ENCODE measurements at places on chromosomes 1 and 21.

- no peak for DNase-seq
Measured at GRCh38 chr1:6391951-6392808, 1.4 kb downstream of the ACOT7 start.

DNA sequence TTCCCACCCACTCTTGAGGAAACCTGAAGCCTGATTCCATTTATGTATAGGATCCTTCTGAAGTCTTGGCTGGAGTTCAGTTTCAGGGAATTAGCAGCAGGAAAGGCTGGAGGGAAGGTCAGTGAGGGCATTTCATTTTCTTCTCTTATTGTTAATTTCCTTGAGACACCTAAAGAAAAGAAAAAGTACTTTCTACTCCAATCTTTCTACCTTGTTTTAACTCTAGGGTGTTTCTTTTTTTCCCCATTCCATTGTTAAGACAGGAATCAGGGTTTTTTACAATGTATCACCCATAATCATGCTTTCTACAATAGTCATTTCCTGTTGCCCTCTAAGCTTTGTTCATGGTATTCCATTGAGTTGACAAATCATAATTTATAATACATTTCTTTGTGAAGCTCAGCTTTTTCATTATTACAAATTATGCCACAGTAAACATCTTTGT, 27.4 kb downstream of the SNRPE start:
- no peak for DNase-seq

- peak; percentile 31 for DNase-seq
Measured at GRCh38 chr1:30652152-30652841, 71.1 kb downstream of the MATN1 start.

- DNase-seq = no peak
Measured at GRCh38 chr1:232998646-232999045, 48.2 kb downstream of the NTPCR start.

DNA sequence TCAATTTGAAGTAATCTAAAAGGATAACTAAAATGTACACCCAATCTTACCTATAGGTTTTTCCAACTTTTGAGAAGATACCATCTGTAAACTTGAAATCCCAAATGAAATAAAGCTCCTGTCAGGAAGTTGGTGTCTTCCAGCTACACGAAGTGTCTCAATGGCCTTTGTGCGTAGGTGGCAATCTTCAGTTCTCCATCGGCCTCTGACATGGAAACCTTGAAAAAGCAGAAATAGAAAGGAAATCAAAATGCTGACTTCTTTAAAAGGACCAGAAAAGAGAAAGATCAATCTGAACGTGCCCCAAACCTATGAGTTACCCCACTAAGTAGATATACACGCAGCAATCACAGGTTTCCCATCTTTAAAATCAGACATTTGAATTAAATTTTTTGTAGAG, 10.0 kb downstream of the MKNK1 start:
- DNase-seq = no peak

DNA sequence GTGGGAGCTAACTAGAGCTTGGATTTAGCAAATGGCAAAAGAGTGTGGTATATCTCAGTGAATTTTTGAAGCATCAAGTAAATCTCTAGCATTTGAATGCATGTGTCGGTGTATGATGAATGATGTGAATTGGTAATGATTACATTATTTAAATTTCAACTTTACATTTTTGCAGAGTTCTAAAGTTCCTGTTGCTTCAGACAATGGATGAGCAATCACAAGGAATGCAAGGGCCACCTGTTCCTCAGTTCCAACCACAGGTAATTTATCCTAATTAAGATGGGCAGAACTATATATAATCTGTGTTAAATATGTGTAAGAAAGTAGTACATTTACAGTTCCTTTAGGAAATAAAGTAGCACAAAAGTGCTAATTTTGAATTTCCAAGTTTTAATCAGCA, 75.6 kb downstream of the NEK7 start:
- DNase-seq = no peak

GRCh38 chr1:242770366-242770765, 245.9 kb upstream of the PLD5 start:
- no peak for DNase-seq

DNA sequence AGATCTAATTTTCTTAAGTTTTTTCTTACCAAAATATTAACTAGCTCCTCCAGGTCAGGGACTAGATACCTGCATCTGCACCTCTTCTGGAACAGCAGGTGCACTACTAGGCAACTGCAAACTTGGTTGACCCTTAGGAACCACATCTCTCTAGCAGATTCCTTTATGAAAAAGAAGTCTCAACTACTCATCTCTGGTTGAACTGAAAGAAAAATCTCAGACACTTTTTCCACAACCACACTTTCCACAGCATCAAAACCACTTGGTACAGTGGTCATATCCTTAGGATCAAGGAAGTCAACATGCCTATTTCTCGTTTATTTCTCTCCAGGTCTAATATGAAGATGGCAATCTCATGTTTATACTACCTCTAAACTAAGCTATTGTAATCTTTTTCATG, 52.3 kb downstream of the VAV3 start:
- no peak for DNase-seq

DNA sequence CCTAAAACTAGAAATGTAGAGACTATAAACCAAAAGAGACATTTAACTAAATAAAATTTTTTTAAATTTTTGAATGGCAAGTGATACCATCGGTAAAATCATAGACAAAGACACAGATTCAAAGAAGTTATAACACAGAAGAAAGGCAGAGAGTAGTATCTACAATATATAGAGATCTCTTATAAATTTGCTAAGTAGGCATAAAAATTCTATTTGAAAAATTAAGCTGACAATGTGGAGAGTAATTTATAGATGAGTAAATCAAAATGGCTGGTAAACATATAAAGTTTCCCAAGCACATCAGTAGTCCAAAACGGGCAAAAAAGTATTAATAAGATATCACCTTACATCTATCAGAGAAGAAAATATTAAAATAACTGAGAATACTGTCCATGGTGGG, 1061.0 kb downstream of the ADGRL2 start:
- DNase-seq = no peak

- DNase-seq = peak; percentile 98
Measured at GRCh38 chr1:44327679-44328491, 27.2 kb downstream of the ERI3 start.

- no peak for DNase-seq
Measured at GRCh38 chr1:47656719-47657685, 219.2 kb downstream of the FOXD2 start.

- DNase-seq = peak; percentile 49
Measured at GRCh38 chr1:114458237-114458777, 52.7 kb downstream of the TRIM33 start.

- peak; percentile 62 for DNase-seq
Measured at GRCh38 chr1:48061162-48062136, 64.3 kb upstream of the TRABD2B start.

DNA sequence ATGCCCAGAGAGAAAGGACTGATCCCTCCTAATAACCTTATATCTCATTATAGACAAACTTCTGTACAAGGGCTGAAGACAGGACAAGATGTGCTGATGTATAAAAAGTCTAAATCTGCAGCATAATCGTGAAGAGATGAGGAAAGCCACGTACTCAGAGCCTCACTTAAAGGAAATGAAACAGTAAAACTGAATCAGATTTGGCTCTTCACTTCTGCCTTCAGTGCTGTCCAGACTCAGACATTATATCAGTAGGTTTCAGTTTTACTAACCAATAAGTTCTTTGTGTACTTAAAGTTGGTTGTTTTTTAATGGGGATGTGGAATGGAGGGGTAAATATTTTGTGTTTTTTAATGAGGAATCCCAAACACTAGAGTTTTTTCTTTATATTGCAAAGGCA, 45.3 kb upstream of the RGS1 start:
- DNase-seq = no peak

- DNase-seq = peak; percentile 19
Measured at GRCh38 chr1:80535466-80535865, 1265.3 kb upstream of the ADGRL2 start.

- no peak for DNase-seq
Measured at GRCh38 chr1:65435987-65436386, 15.5 kb downstream of the LEPR start.

DNA sequence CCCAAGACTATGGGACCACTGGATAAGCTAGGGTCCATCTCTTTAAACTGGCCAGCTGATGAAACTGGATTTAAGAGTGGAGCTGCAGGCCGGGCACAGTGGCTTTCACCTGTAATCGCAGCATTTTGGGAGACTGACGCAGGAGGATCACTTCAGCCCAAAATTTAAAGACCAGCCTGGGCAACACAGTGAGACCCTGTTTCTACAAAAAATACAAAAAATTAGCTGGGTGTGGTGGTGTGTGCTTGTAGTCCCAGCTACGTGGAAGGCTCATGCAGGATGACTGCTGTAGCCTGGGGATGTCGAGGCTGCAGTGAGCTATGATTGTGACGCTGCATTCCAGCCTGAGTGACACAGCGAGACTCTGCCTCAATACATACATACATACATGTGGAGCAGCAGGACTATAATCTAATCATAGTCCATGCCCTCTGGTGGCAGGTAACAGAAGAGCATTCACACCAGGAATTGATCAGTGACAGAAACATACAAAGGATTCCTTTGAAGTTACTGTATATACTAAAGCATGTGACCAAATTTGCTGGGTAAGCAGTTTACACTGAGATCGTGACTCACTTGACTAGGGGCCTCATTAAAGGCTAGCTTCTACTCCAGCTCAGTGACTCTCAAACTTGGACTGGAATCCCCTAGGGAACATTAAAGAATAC, 101.5 kb upstream of the SLFNL1 start:
- DNase-seq = peak; percentile 73

DNA sequence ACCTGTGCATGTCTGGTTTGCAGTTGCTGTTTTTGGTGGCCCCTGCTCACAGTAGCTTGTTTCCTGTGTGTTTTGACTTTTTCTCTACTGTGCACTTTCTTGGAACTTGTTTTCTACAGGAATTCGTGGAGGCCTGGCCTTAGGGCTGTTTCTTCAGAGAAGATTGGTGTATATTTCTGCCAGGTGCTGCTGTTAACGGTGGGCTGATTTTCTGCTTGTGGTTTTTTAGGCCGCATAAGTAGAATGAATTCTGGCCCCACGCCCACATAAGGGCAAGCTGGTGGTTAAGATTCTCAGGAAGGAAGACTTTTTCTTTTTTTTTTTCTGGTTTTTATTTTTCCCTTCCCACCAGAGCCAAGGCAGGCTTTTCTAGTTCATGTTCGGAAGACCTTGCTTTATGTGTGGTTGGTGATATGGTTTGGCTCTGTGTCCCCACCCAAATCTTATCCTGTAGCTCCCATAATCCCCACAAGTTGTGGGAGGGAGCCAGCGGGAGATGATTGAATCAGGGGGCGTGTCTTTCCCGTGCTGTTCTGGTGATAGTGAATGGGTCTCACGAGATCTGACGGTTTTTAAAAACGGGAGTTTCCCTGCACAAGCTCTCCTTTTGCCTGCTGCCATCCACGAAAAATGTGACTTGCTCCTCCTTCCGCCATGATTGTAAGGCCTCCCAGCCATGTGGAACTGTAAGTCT, 71.5 kb upstream of the DISP3 start:
- no peak for DNase-seq

DNA sequence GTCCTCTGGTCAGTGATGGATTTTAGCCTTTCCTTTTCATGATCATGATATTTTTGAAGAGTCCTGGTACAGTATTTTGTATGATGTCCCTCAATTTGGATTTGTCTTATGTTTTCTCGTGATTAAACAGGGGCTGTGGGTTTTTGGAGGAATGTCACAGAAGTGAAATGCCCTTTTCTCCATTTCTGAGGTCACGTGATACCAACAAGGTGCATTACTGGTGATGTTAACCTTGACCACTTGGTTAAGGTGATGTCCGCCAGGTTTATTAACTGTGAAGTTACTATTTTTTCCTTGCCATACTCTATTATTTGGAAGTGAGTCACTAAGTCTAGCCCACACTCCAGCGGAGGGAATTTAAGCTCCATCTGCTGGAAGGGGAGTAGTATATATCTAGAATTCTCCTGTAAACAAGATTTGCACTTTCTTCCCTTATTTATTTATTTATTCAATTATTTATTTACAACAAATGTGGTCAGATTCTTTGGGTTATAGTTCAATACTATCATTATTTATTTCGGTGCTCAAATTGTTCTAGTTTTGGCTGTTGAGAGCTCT, 123.4 kb downstream of the HIVEP3 start:
- DNase-seq = peak; percentile 16

DNA sequence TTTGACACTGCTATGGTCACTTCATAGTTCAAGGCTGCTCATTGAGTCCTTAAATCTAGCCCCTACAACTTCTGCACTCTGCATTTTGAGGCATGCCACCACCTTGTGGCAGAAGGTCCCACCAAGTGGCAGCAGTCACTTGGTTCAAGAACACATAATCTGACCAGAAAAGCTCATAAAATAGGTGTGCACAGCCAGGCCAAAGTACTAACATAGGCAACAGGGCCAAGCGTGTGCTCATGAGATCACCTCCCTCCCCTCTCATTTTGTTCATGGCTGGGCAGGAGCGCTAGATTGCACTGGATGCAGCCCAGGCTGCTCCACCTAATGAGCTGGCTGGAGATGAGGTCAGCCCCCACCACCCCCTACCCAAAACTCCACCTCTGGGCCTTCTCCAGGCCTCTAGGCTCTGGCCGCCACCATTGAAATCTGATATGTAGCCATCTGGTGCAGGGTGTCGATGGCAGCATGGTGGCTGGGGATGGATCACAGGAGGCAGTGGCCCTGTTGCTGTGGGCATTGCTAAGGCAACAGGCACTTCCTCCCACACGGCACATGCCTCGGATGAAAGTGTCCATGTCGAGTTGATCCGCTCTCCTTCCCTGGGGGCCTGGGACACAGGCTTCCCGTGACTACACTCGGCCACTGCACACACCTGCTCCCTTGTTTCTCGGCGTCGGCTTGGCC, 193.2 kb downstream of the TRABD2B start:
- DNase-seq = no peak

DNA sequence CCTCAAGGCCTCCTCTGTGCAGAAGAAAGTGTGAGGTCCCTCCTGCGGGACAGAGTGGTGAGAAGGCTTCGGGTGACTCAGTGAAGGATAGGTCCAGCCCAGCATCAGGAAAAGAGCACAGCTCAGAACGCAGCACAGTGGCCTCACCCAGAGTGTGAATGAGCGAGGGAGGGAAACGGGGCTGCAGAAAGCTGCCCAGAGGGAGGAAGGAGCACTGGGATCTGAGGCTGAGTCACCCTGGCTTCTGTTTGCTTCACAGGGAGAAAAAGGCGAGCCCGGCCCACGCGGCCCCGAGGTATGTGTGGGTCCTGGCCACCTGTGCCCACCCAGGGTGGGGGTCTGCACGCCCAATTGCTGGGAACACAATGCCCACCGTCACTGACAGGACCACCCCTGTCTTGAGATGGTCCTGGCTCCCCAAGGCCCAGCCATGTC, 24.3 kb downstream of the COL6A2 start:
- no peak for DNase-seq

DNA sequence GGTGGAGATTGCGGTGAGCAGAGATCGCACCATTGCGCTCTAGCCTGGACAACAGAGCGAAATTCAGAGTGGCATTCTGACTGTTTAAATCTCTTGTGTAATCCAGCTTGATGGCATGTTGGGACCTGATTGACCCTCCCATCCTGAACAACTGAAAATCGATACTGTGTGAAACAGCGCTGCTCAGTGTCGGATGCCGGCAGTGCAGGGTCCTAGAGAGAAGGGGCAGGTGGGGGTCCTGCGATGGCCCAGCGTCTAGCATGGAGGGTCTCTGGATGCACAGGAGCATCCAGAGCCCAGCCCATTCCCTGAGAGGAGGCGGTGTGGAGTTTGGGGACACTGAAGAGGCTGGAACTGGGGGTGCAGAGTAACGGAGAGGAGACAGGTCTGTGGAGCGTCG, 15.8 kb downstream of the AGT start:
- DNase-seq = no peak

- no peak for DNase-seq
Measured at GRCh38 chr21:40164905-40165772, 297.9 kb downstream of the PCP4 start.

All from Calu3 (cell line).